ENCODE measurements at places on chromosomes 5 and 9.

DNA sequence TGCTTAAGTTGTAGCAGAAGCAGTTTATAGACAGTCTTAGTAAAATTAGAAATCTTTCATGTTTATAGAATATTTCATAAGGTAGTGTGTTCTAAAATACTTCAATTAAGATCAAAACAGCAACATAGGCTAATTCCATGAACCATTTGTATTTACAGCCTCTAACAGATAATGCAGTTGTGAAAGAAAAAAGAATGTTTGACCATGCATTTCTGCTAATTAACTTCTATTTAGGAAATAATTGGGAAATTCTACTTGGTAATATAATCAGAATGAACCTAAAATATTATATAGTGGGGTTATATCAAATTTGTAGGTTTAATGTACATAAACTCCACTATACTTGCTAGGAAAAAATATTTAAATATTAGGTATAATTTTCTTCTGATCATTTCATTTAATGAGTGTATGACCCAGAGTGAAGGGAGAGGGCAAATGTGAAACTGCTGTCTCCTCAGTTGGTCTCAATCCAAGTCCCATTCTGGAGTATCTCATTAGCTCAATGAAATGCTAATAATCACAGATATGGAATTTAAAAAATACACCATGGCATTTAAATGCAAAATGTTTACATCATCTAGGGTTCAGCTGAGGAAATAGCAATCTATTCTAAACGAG lies 34.9 kb downstream of the ALDH1A1 start:
- no peak for DNase-seq

DNA sequence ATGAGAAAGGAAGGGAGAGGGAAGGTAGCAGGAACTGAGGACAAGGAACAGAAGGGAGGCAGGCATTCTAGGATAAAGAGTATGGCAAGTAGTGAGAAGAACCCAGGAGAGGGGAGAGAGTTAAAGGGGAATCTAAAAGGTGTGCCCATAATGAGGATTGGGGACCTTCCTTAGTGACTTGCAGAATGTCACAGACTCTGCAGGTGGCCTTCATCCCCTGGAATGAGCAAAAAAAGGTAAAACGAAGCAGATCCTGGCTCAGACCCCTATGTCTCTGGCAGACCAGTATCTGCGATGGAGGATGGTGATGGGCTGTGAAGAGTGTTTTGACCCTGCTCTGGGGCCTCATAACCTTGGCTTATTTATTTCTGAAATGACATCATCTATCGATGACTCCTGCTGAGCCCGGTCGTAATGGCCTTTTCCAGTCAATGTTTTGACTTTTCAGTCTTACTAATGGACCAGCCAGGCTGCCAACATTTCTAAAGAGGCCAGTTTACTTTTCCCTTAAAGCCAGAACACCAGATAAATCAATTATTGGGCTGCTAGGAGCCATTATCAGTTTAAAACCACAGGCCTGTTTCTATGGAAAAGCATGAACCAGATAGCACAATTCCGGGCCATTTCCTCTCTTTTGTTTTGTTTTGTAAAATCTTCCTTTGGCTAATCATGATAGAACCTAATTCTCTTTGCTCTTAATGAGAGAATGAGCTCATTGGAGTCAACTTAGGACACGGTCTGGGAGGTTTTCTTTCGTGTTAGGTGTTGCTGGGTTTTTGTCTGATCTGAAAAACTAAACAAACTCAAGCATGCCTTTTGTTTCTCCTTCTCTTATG lies 3.1 kb downstream of the TMOD1 start:
- DNase-seq, result no peak

GRCh38 chr5:38932854-38933408 lies 87.1 kb downstream of the OSMR start:
- DNase-seq, result no peak

DNA sequence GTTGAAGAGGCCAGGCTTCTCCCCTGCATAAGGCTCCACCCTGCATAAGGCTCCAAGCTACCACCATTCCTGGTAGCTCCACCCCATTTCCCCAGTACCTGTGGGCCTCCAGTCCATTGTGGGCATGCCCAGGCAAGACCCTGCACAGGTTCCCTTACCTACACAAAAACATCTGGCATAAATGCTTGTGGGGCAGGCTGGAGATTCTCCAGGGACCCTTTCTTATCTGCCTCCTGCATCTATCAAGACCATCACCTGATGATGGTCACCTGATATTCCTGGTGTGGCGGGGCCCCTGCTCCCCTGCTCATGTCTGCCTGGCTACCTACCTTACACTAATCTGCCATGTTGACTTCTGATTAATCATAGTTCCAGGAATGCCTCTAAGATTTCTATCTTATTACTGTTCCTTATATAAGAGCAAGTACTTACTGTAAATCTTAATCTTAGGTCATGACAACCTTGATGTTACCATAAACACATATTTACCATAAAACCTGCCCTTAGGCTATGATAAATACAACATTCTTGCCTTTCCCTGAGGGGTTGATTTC lies 41.0 kb downstream of the FGD3 start:
- DNase-seq, result no peak

DNA sequence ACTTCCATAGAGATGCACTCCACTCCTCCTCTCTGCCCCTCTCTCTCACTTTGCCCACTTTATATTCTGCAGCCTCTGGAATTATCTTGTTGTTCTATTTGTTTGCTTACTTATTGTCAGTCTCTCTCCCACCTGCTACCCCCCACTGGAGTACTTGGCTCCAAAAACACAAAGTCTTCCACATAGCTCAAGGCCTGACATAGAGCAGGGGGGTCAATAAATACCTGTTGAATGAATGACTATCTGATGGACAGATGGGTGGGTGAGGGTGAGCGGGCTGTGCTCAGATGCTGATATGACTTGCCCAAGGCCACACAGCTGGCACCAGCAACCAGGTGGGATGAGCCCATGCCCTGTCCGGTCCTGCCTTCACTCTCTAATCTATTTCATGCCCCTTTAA lies 13.4 kb upstream of the UNC5A start:
- no peak for DNase-seq

GRCh38 chr5:54146390-54146789 lies 164.0 kb downstream of the ARL15 start:
- DNase-seq, result no peak

DNA sequence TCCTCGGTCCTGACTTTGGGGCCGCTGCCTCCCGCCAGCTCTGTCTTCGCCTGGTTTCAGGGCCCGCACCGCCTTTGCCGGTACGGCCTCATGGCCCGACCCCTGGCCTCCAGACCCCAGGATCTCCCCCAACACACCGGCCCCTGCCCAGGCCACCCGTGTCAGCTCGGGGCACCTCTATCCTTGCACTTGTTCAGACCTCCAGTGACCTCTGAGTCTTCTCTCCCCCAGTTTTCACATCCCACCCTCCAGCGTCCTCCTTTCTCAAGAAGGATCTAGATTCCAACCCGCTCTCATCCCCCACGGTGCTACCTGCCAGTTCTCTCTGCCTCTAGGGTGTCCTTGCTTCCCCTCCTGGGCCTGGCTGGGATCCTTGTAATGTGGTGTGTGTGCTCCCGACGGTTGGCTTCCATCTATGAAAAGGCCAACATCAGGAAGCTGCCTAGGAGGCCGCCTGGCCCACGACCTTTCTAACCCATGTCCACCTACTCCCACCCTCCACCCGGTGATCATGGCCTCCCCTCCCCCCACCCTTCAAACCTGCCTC lies 61.1 kb downstream of the SPATA31C2 start:
- no peak for DNase-seq

Data from activated gamma-delta T cell treated with anti-CD3 and anti-CD28 coated beads, Interleukin-2, amount 50 U/mL, for 16 hours (primary cell).